ENCODE measurements at places on chromosomes 2 and 18.
A peak's percentile ranks its signal among the peaks of the same experiment; 100 is the strongest.

DNA sequence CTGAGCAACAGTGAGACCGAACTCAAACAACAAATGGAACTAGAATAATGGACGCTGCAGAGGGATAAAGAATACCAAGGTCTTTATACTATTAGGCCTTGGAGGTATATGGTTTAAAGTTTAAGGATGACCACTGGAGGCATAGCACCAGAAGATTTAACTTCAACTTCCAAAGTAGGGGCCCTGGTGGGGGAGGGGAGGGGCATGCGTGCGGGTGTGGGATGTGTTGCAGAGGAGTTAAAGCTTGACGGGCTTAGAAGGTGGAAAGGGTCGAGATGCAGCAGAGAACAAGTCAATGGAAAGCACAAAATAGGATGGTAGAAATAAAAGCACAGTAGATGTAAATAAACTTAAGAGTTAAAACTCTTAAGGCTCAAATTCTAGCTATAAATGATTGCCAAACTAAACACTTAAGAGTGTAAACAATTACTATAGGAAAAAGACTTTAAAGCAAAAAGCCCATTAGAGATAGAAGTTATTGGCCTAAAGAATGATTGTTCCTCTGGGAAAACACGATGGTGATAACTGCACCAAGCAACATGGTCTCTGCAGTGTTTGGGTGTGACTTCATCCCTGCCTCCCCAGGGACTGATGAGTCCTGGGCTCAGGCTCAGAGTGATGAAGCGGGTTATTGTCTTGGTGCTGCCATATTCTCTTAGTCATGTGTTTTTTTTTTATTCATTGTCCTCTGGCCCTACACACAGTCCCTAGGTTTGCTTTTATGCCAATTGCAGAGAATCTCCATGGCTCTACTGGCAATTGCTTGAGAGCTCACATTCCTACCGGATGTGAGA is 13.0 kb downstream of the RRM2 start:
- DNase-seq = peak; percentile 8

GRCh38 chr2:110948027-110948674 is 172.6 kb upstream of the BCL2L11 start:
- DNase-seq = peak; percentile 59

GRCh38 chr2:218811382-218811781 is 20.2 kb downstream of the PRKAG3 start:
- DNase-seq = no peak

- no peak for DNase-seq
Measured at GRCh38 chr2:204732019-204732418, 186.7 kb downstream of the PARD3B start.

- DNase-seq = no peak
Measured at GRCh38 chr2:11347403-11347959, 3.0 kb upstream of the ROCK2 start.

Measured in NCI-H146 (cell line).